ENCODE measurements at places on chromosomes 3 and 15.

DNA sequence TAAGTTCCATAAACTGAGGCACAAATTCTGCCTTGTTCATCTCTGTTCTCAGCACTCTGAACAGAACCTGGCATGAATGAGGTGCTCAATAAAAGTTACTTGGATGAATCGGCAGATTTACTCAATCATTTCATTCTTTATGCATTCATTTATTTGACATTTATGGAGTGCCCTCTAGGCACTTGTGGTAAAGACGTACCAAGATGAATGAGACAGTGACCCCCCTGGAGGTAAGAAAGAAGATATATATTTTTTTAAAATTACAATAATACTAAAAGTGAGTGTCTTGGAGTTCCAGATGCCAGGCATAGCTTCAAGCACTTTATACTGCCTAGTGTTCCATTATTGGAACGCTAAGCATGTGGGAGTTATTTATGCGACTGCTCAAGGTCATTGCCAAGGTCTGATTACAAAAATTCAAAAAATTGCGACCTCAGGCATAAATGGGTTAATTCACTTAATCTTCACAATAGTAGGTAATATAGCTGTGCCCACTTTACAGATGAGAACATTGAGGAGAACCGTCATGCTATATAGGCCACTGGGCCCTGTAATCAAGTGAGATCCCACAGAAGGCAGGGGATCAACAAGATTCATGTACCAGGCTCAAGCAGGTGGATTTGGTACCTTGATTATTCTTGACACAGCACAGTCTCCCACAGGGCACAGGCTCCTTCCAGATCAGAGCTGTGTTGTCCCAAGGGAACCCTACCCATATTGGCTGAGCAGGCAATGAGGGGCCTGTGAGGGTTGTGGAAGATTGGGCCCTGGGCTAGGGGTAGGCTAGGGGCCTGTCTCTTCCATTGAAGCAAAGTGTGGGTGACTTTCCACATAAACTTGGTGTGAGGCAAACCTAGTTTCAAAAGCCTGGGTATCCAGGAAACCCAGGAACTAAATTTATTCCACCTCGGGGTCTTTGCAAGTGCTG, 10.7 kb downstream of the XIRP1 start:
- DNase-seq = no peak

DNA sequence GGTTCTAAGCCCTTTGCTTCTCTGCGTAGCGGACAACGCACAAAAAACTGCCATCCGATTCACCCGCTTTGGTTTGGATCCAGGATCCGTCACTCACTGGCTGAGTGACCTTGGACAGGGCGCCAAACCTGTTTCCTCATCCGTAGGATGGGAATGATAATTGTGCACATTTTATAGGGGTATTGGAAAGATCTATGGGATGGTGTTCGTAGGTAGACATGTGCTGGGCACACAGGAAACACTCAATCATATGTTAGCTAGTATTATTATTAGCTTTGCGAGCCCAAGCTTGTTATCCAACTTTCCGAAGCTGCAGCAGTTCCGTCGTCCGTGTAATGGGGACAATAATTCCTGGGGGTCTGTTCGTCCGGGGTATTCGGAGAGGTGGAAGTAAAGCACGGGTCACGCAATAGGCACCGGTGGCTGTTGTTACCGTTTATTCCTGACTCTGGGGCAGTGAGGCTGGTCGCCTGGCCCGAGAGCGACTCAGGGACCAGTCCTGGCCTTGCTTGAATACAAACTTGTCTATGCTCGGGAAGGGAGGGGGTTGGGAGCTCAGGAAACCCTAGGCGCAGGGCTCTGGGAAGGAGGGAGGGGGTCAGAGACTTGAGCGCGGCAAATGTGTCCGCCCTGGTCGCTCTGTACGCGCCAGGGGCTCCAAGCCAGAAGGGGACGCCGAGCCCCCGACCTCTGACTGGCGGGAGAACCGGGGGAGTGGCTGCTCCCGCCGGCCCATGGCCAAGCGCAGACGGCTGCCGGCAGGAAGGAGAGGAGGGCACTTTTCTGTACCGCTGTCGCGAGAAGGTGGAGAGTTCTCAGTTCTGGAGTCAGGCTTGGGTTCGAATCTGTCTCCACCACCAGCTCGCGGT, 1.3 kb downstream of the SPSB4 start:
- no peak for DNase-seq

DNA sequence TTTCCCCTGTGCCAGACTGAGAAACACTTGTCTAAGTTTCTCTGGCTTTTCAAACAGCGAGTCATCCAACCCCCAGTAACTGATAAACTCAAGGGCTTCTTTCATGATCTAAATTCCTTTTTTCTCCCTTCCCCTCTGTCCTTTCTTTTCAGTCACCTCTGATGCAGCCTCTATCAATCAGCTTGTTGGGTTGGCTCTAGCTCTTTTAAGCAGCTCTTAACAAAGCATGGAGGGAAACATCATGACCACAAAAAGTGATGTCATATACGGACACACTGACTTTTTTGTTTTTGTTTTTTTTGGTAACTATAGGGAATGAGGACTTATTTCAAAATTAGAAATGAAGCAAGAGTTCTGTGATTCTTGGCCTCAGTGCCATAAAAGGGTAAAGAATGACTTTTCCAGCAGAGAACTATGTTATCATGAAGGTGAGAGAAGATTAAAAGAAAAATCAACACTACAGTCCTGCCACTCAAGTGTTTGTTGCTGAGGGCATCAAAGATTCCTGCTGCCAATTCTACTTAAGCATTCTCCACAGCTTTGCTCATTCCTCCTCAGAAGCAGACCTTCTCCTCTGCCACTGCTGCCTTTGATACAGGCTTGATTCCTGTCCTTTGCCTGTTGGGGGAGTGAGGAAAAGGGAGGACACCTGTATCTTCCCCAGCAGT, 457.0 kb upstream of the ONECUT1 start:
- no peak for DNase-seq

DNA sequence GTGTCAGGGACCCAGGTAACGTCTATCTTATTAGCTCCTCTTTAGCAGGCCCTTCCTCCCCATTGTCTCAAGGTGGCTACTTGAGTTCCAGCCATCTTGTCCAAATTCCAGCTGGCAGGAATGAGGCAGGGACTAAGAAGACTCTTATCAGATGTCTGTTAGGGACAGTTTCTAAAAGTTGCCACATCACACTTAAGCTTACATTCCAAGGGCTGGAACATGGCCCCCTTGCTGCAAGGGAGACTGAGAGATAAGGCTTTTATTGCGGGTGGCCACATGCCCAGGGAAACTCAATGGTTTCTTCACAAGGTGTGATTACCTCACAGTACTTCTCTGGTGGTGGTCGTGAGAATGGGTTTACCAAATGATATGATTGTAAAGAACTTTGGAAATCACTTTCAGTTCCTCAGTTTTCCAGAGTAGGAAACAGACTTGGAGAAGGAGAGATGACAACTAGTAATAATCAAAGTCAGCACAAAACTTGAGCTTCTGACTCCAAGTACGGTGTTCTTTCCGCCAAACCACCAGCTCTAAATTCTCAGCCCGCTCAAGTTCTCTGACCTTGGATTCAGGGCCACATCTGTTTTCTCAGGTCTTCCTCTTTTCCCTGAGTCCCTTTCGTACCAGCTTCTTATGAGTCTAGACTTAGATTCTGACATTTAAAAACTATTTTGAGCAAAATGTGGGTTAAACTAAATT, 14.2 kb downstream of the PDIA5 start:
- DNase-seq = no peak

DNA sequence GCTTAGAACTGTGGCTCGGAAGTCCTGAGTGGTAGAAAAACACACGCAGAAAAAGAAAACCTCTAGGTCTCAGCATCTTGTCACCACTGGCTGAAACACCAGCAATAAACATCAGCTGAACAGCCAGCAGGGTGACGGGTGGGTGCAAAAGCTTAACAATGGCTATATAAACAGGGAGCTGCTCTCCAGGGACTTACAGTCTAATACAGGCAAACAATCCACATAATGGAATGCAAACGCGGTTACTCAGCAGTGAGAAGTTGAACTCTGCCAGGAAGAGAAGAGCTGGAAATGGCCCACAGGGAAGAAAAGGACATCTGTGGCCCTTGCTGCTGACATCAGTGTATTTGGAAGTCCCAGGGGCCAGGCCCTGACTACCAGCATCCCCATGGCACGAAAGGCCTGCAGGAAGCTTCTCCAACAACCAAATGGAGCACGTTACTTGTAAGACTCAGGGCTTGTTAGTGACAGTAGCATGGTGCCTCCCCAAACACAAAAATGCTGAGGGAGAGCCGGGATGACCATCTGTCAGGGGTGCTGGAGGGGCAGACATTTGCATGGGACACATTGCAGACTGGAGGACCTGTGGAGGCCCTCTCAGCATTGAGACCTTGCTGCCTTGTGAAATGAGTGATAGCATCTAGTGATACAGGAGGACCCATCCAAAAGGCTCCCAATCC, 3.0 kb downstream of the HEG1 start:
- DNase-seq = no peak

DNA sequence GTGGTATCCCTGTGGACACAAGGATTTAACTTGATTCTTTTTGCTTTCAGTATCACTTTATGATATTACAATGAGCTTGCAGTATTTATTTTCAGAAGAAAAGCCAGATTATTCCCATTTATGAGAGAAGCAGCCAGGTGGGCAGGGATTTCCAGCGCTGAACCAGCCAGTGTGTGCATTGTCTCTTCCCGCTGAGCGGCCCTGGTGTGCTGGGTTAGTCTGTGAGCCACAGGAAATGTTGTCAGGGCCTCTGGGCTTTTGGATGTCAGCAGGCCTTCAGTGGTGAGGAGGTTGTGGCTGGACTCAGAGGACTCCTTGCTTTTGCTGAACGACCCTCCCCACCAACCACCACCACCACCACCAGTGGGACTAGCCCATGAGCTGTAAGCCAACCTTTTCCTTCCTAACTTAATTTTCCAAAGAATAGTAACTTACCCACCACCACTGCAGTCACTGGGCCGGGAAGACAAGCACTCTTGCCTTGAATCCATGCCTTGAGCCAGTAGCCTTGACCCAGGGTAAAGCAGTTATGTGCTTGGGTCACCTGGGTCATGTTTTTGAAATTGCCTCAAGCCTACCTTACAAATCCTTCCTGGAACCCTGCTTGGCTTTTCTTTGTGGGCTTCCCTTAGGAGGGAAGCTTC, 33.1 kb downstream of the FLNB start:
- DNase-seq = no peak

- DNase-seq = no peak
Measured at GRCh38 chr15:95687061-95687460, 643.4 kb upstream of the NR2F2 start.

DNA sequence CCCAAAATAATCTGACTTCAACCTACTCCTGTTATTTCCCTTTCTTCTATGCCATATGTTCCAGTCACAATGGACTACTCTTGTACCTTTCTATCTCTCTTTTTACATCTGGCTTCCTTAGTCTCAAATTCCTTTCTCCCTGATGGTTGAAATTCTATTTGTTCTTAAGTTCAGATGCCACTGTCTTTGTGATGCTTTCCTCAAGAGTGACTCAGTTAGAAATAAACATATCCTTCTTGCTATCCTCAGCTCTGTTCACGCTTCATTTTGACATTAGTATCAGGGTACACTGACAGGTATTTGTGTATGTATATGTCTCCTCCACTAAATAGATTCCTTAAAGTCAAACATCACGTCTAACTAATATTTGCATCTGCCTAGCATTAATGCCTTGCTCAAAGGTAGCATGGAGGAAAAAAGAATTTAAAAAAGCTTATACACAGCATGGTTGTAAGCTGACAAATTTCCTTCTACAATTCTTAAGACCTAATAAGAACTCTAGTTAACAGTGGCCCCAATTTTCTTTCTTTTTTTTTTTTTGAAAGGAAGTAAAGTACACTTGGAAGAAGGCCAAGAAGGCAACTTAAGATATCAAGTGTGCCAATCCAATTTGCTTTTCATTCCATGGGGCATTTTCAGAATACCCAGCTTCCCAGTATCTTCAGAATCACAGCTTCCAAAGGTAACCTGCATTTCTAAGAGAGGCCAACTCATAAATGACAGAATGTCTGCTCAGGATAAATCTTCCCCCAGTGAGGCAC, 58.0 kb downstream of the CHAC1 start:
- no peak for DNase-seq

DNA sequence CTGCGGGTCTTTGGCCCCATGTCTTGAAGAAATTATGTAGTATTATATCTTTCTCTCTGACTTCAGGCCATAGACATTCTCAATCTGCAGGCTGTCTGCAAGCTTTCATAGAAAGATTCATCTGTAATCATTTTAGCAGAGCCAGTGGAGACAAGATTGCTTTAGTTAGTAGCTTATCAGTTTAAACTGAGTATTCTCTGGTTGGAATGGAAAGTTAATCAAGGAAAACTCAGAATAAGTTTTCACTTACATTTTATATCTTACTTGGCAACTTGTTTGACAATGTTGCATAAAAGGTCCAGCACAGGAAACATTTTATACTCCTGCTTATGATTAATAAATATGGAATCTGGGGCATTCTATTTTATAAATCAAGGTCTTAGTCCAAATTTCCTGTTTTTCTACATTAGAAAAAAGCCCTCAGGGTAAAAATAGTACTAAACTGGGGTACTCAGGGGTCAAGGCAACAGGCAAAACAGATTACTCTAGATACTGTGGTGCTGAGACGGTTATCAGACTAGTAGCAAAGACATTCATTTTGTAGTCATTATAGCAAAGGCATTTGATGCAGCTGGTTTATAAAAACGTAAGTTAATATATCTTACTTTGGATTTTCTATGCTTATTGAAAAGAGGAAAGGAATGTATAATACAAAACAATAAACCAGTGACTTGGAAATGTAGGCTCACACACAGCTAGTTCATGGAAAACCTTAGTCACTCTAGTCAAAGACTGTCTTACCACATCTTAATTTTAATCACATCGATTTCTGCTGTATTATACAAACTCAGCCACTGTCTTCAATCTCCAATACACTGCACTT, 45.2 kb upstream of the FILIP1L start:
- no peak for DNase-seq

DNA sequence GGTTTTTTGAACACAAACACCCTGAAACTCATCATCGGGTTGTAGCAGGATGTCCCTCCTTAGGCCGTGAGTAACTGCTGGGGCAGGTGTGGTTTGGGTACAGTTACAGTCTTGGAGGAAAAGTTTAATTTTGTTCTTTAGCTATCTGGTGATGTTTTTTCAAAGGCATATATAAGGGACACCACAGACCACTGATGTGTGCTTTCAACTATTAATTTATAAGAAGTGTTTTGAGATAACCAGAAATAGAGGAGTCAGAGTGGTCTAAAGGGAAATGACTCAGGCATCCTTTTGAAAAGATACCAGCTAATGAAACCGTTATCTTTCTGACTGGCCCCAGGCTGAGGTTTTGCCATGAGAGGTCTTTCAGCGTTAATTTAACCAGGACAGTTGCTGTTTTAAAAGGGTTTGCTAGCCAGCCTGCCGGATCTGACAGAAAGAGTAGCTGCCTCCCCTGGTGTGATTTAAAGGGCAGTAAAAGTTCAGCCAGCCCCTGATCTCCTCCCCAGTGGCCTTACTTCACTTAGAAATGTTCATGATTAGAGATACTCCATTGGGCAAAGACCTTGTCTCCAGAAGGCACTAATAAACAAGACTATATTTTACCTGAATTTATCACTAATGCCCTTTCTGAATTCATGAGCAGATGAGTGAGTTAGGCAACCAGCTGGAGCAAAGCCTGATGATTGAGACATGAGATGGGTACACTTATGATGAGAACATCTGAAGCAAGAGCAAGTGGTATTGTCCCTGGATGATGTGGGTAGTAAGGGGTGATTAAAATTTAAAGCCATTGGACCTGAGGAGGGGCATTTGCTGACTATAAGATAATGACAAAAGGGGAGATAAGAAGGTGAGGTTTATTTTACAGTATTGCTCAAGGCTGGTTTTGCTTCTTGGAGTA, 482.5 kb upstream of the TBL1XR1 start:
- no peak for DNase-seq

Measured in activated gamma-delta T cell treated with Interleukin-2 at 50 U/mL for 16 hours (primary cell).